ENCODE measurements at places on chromosomes 4 and X. TPM values are rescaled to one million over a fixed set of nuclear protein-coding genes. Genes with fewer than 3 reads are reported as not detected.

FGFR3 gene
- 0.30 TPM for total RNA-seq

ADH6 gene
- not detected for total RNA-seq

WDR13 gene
- 43.8 TPM for total RNA-seq

NONO gene
- 605 TPM for total RNA-seq

RAB9B gene
- 0.17 TPM for total RNA-seq

CYSLTR1 gene
- total RNA-seq, result 17.2 TPM

DNA sequence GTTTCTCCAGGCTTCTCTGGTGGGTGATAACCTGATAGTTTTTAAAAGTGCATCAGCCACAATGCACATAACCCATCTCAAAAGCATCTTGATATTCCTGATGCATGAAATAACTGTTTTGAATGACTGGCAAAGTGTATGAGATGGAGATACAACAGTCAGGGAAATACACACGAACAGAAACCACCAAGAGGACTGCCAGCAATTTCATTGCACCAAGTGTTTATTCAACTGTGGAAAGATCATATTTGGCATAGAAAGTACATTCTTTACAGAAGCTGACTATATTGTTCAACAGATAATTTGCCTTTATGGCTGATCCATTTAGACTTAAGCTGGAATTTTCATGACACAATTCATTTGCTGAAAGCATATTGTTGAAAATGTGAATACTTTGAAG lies 139.5 kb downstream of the SLIT2 start:
- no peak for DNase-seq

- no peak for DNase-seq
Measured at GRCh38 chr4:127484117-127484516, 148.6 kb upstream of the INTU start.

- no peak for DNase-seq
Measured at GRCh38 chr4:23654791-23655190, 235.1 kb downstream of the PPARGC1A start.

DNA sequence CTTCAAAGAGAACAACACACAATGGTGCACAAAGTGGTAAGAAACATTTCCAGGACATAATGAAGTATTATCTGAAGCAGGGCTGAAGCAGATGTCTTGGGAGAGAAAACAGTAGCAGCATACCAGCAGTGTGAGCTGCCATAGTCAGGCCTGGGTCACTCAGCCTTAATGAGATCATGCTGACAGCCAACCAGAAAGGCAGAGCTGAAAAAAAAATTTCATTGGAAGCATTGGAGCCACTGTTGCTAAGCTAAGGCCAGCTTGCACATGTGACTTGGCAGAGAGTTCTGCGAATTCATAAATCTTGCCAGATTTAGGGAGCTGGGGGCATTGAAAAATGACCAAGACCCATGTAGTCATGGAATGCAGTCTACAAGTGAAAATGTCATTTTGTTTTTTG lies 444.0 kb upstream of the PITX2 start:
- no peak for DNase-seq

- DNase-seq, result no peak
Measured at GRCh38 chrX:150934453-150934852, 36.0 kb upstream of the CD99L2 start.

DNA sequence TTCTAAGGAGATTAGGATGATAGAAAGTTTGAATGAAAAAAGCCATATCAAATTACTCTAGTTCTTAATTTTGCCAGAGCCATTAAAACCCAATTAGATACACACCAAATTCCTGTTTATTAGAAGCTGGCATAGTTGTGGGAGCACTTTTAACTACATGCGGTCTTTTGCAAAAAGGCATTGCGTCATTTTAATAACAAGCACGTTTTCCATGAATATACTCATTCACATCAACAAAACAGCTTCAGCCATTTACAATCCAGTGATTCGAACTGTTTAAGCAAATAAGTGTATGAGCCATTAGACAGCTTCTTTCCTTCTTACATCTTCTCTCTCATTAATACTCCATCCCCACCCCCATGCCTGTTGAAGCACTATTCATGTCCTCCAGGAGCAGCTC lies 109.5 kb upstream of the EOLA2 start:
- DNase-seq, result no peak

GRCh38 chr4:111268769-111269414 lies 646.0 kb upstream of the PITX2 start:
- DNase-seq, result no peak

GRCh38 chr4:61094854-61095598 lies 105.1 kb upstream of the ADGRL3 start:
- no peak for DNase-seq

- DNase-seq, result no peak
Measured at GRCh38 chr4:140816806-140817510, 60.8 kb upstream of the TBC1D9 start.

DNA sequence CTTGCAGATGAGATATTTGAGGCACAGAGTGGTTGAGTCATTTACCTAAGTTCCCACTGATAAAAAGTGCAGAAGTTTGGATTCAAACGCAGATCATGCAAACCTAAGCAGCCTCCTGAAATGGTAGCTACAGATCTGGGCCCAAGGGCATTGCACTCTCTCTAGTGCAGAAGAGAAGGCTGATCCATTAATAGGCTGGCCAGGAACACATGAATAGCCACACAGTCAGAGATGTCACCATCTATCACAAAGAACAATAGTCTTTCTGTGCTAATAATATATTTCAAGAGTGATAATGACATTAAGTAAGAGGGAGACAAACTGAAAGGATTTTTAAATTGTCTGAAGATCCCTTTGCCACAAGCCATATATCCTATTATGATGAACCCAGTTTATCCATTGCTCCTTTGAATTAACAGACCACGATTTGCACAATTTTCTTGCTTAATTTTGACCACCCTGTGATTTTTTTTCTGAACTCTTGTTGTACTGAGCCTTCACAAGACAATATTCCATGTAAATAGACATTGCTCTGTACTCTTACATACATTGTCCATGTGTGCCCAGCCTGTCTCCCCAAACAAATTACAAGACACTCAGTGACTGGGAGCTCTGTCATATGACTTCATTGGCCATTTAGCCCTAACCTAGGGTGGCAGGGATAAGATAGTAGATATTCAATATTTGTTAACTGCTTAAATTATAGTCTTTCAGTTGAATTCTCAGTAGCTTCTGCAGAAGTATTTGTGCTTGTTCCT lies 112.4 kb upstream of the RBPJ start:
- no peak for DNase-seq

DNA sequence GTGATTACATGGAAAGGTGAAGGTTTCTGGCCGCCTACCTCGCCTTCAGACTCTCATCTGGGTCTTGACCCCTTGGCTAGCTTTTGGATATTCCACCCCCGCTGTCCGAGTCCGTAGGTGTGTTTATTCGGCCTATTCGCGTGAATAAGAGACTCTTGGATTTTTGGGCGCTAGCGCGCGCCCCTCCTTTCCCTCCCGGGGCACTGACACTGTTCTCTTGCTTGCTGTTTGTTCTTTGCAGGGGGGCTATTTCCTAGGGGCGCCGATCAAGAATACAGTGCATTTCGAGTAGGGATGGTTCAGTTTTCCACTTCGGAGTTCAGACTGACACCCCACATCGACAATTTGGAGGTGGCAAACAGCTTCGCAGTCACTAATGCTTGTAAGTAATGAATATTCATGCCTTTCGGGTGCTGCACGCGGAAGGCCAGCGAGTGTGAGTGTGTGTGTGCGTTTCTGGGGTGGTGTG lies 932 bp downstream of the GRIA2 start:
- no peak for DNase-seq

- DNase-seq, result peak; percentile 71
Measured at GRCh38 chr4:153222707-153223426, 18.6 kb downstream of the TRIM2 start.

- DNase-seq, result no peak
Measured at GRCh38 chr4:185017964-185018772, at the start of gene HELT. TSS of gene HELT (plus strand) at chr4:185018490. CDS start at chr4:185018929, 439 bp downstream.

GRCh38 chr4:16171831-16172230 lies 54.4 kb downstream of the TAPT1 start:
- DNase-seq, result no peak

GRCh38 chr4:156956826-156957368 lies 14.7 kb downstream of the PDGFC start:
- DNase-seq, result no peak

GRCh38 chr4:6364581-6364980 lies 94.9 kb downstream of the WFS1 start:
- DNase-seq, result no peak

DNA sequence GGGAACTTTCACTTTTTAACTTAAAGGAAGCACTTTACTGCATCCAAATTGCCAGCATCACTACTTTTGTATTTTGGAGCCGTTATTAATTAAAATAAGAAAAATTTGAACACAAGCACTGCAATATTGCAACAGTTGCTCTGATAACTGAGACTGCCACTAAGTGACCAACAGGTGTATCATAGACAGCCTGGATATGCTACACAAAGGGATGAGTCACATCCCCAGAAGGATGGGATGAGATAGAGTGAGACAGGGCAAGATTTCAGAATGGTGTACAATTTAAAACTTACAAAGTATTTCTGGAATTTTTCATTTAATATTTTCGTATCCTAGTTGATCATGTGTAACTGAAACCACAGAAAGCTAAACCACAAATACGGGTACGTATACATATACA lies 204.1 kb downstream of the MAPK10 start:
- DNase-seq, result no peak

DNA sequence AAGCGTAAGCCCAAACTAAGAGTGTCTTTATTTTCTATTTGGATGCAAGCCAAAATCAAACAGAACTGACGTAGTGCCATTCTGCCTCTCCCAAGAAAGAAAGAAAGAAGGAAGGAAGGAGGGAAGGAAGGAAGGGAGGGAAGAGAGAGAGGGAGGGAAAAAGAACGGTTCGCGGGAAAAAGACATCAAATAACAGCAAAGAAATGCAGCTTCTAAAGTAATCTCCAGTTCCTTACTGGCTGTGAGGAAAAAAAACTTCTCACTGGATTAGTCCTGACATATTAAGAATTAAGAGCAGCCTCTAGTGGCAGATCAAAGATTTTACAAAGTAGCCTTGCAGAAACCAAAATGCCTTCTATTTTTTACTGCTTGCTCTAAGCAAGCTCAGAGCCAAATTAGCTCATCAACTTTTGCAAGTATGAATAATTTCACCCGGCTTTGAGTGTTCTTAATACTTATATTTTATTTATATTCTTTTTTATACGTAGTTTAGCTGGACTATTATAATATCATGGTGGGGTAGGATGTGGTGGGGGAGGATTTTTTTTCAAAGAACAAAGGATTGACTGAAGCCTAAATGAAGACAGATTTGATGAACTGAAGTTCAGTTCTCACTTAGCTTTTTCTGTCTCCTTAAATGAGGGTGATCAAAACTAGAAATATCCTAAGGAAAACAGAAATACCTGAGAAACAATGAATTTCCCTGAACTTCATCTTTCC lies 36.6 kb downstream of the PITX2 start:
- DNase-seq, result no peak

GRCh38 chr4:52946855-52947254 lies 84.7 kb downstream of the RASL11B start:
- no peak for DNase-seq
